ENCODE measurements at places on chromosomes 16 and 17.

GRCh38 chr16:57066625-57067024, 25.8 kb upstream of the CPNE2 start:
- no peak for DNase-seq

GRCh38 chr17:76405967-76406647, 21.7 kb downstream of the SPHK1 start:
- no peak for DNase-seq

- no peak for DNase-seq
Measured at GRCh38 chr16:83851473-83851872, 43.7 kb downstream of the HSBP1 start.

DNA sequence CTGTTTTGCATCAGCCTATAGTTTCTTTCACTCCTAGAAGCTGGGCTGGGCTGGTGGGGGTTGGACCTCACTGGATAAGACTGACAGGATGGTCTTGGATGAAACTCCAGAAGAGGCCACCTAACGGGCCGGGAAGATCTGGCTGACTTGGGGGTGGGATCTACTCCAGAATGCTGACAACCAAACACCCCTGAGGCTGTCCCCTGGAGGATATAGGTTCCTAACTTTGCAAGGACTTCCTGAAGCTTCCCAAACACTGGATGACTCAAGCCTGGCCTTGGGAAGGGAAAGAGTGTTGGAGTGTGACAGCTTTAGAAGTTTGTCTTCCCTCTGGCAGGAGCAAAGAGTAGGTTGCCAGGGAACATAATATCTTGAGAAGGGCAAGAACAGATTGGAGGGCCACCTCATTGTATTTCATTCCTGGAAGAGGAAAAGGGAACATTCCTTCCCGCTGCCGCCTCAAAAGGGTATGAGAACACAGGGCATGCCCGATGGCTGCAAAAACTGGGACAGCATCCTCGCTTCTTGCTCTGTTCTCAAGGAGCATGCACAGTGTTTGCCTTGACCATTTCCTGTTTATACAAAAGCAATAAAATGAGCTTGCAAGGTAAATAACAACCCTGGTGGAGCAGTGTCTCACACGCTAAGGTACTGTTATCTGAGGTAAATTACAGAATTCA, 6.8 kb upstream of the CYB5B start:
- no peak for DNase-seq

GRCh38 chr16:73131156-73131862, 83.4 kb upstream of the ZFHX3 start:
- no peak for DNase-seq

GRCh38 chr16:1708083-1708767, 2.2 kb downstream of the MAPK8IP3 start:
- no peak for DNase-seq

- DNase-seq = no peak
Measured at GRCh38 chr17:39794249-39794970, 56.7 kb downstream of the GRB7 start.

GRCh38 chr16:12391956-12392355, 411.7 kb downstream of the CPPED1 start:
- DNase-seq = no peak

DNA sequence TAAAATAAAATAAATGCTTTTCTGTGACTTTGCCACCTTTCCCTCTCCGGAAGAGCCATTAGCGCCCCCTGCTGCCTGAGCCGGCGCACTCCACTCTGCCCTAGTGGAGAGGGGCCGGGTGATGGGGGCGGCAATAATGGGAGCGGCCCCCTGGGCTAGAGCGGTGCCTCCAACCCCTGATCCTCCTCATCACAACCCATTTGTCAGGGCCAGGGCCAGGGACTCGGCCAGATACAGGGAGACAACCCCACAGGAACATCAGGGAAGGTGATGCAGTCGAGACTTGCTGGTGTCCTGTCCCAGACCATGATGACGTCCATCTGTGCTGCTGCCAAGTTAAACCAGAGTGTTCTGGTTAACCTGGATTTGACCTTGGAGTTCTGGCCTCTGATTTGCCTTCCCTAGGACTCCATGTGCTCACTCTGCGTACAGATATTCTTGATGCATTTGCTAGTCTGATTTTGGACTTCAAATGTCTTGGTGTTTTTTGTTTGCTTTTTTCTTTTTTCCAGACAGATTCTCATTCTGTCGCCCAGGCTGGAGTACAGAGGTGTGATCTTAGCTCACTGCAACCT, 46.1 kb upstream of the BPTF start:
- DNase-seq = peak; percentile 36

DNA sequence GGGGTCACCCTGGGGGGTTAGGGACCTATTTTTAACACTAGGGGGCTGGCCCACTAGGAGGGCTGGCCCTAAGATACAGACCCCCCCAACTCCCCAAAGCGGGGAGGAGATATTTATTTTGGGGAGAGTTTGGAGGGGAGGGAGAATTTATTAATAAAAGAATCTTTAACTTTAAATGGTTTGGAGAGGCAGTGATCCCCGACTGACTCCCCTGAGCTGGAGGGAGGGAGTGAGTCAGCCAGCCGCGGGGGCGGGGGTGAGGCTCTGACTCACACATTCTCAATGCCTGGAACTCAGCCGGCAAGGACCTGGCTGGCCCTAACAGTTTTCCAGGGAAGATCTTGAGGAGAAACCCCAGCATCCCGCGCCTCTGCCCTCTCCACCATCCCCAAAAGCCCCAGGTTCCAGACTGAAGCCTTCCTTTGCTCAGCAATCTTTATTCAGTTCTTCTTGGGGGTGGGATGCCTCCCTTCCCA, 1.5 kb downstream of the HCFC1R1 start:
- DNase-seq = peak; percentile 87

DNA sequence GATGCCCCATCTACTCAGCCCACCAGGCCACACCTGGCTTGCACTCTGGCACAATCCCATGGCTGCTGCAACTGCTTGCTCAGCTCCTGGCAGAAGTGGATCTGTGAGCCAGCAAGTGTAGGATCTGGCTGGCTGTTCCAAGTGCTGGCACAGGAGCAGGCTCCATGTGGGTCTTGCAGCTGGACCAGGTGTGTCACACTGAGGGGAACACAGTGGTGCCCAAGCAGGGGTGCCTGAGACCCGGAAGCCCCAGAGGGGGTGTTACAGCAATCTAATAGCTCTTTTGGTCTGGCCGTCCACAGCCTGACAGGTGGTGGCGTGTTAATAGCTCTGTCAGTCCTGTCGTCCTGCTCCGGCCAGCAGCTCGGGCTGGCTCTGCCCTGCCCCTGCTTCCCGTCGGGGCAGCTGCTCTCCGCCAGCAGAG, 19.6 kb upstream of the GOT2 start:
- DNase-seq = no peak

DNA sequence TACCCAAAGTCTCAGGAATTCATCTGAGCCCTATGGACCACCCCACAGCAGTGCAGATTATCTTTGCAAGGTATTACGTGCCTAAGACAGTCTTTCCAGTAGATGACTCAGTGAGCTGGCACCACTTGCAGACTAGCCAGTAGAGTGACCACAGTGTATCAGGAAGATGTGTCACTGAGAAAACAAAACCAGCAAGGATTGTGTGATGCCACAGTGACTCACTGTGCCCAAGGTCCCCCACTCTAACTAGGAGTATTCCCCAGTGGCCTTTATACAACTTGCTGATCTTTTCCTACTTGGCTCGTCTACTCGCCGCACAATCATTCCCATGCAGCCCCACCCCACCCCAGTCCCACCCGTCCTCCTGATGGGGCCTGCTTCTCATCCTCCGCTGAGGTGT, 26.8 kb upstream of the PRKCA start:
- no peak for DNase-seq

GRCh38 chr17:27438348-27438998, 17.8 kb upstream of the KSR1 start:
- no peak for DNase-seq

DNA sequence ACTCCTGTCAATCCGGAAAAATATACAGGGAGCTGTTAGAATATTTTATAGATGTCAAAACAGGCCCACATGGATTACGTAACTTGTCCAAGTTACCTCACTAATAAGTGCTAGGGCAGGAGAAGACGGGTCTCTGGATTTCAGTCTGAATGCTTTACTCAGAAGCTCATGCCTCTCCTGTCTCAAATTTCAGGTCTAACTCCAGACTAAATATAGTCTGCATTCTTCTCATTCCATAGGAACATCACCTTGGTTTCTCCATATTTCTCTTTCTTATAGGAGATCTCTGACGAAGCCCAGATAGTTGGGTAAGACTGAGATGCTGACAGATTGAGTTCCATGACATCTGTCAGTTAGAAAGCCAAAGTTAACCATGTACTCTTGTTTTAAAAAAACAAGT, 174.2 kb downstream of the STX8 start:
- DNase-seq = no peak

- DNase-seq = no peak
Measured at GRCh38 chr17:79774561-79774975, 3.4 kb upstream of the CBX2 start.

DNA sequence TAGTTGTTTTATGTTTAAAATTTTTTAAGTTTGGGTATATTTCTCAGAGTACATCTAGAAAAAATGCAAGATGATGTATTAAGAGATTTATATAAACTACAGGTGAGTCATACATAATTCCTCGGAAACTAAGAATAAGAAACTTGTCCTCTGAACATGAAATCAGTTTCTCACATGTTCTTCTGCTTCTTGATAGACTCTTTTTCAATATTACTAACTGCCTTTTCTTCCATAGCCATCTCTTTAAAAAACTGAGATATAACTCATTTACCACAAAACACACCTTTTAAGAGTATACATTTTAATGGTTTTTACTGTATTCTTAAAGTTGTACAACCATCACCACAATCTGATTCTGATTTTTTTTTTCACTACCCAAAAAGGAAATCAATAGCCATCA, 238.4 kb upstream of the AXIN2 start:
- DNase-seq = no peak

DNA sequence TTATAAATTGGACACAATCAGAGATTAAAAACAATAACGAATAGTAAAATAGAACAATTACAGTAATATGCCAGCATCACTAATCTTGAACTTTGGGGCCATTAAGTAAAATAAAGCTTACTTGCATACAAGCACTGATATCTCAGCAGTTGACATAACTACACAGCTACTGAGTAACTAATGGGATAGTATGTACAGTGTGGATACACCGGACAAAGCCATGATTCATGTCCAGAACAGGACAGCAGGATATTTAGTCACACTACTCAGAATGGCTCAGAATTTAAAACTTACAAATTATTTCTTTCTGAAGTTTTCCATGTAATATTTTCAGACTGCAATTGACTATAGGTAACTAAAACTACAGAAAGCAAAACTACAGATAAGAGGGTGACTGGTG, 427.5 kb downstream of the CDH13 start:
- DNase-seq = no peak

DNA sequence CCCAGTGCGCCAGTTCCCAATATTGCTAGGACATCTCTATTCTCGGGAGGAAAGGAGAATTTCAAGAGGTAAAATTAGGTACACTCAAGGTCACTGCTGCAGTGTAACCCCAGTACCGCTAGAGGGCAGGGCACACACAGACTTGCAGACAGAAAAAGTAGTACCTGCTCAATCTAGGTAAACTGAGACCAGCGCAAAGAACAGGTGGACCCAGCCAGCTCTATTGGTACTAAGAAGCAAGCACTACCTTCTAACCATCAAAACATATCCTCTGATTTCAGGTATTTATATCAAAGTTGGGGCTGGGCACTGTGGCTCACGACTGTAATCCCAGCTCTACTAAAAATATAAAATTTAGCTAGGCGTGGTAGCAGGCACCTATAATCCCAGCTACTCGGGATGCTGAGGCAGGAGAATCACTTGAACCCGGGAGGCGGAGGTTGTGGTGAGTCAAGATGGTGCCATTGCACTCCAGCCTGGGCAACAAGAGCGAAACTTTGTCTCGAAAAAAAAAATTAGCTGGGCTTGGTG, 3.6 kb upstream of the WDR81 start:
- peak; percentile 66 for DNase-seq

DNA sequence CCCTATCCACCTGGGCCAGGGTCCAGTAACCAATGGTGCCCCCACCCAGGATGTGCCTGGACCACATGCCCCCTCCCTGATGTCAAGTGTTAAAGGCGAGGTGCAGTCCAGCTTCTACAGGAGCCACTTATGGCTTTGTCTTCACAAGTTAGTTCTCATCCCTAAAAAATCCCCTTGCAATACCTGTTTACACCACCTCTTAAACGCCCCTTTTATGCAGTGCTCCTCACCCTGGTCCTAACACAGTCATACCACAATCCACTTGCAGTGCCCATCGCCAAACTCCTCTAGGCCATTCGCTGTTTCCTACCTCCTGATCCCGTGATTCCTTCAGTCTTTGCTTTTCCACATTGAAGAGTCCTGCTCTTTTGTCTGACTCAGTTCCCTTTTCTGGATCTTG, 7.1 kb downstream of the GLYR1 start:
- DNase-seq = no peak

- DNase-seq = no peak
Measured at GRCh38 chr17:9226794-9227135, 205.5 kb downstream of the NTN1 start.

- no peak for DNase-seq
Measured at GRCh38 chr16:74094514-74094913, 202.1 kb upstream of the PSMD7 start.

DNA sequence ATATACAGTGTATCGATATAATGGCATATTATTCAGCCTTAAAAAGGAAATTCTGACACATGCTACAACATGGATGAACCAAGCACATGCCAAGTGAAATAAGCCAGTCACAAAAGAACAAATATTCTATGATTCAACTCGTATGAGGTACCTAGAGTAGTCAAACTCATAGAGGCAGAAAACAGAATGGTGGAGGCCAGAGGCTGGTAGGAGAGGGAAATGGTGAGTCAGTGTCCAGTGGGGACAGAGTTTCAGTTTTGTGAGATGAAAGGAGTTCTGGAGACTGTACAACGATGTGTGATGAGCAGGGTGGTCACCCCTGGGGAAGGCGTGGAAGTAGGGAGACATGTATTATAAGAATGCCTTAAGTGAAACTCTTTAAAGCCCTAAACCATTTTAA, 39.9 kb downstream of the RNF157 start:
- DNase-seq = no peak

- no peak for DNase-seq
Measured at GRCh38 chr17:50481648-50482047, 3.0 kb downstream of the RSAD1 start.

- DNase-seq = no peak
Measured at GRCh38 chr16:19607616-19608280, 52.2 kb downstream of the VPS35L start.

DNA sequence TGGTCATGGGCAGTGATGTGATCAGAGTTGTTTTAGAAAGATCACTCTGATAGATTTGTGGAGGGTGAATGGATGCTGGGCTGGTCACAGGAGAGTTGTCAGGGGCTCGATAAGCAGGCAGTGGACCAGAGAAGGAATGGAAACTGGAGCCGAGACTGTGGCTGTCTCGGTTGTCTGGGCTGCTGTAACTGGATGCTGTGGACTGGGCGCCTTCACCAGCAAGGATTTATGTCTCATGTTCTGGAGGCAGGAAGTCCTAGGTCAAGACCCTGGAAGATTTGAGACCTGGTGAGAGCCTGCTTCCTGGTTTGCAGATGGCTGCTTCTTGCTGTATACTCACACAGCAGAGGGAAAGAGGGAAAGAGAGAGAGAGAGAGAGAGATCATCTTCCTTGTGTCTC, 203.6 kb downstream of the HS3ST4 start:
- DNase-seq = no peak
